ENCODE measurements at places on chromosomes 6 and 20. TPM values are rescaled to one million over a fixed set of nuclear protein-coding genes. Genes with fewer than 3 reads are reported as not detected.
A peak's percentile ranks its signal among the peaks of the same experiment; 100 is the strongest.

- peak; percentile 93 for DNase-seq
Measured at GRCh38 chr6:36858407-36858981, 16.1 kb downstream of the PPIL1 start.

DNA sequence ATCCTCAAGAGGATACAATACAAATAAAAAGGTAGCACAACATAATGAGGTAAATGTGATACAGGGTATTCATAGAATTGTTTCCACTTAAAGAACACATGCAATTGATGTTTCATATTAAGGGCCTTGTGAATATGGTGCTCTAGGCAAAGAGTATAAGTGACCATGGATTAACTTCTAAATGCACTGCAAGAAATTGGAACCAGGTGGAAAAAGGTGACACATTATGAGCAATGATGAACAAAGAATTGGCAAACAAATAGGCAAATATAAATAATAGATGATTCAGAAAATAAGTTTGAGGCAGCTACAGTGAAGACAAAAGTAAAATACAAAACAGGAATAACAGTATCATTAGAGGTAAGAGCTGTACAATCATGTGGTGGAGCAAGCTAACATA lies 192.0 kb downstream of the GRIK2 start:
- peak; percentile 2 for DNase-seq

ATP9A gene
- total RNA-seq, result 23.7 TPM

DNA sequence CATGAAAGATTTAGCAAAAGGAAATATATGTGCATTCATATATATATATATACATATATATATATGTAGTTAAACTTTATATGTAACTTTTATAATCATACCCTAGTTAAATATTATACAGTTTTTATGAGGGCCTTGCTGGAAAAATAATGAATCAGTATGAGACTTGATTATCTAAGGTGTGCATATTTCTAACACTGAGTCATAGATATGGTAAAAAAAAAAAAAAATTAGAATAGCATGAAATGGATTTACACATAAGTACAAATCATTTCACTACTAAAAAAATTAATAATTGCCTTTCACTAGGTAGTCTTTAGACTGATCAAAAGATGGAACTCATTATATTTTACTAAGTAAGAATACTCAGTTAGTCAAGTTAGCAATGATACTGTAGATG lies 51.3 kb upstream of the DST start:
- DNase-seq, result peak; percentile 41

PI16 gene
- 1.5 TPM for total RNA-seq

SIGLEC1 gene
- 0.08 TPM for total RNA-seq

GPX5 gene
- not detected for total RNA-seq

EFCAB8 gene
- not detected for total RNA-seq

DNA sequence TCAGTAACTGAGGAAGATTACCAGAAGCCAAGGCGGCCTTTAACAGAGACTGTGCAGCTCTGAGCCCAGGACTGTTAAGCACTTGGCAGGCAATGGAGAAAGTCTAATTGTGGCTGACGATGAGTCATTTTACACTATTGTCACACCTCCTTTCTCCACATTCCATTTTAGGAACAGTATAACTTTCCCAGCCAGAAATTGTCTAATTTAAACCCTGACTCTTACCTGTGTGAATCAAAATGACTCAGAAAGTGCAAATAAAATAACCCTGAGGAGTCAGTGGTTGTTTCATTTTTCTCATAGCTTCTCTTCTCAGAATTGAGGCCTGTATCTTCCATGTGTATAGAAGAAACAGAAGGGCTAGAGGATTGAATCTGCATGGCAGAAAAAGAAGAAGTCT lies 40.0 kb upstream of the OPN5 start:
- DNase-seq, result peak; percentile 56

- peak; percentile 59 for DNase-seq
Measured at GRCh38 chr20:22805219-22805618, 220.8 kb upstream of the FOXA2 start.

GRCh38 chr6:131059486-131059885 lies 3.6 kb downstream of the EPB41L2 start:
- peak; percentile 63 for DNase-seq

DNA sequence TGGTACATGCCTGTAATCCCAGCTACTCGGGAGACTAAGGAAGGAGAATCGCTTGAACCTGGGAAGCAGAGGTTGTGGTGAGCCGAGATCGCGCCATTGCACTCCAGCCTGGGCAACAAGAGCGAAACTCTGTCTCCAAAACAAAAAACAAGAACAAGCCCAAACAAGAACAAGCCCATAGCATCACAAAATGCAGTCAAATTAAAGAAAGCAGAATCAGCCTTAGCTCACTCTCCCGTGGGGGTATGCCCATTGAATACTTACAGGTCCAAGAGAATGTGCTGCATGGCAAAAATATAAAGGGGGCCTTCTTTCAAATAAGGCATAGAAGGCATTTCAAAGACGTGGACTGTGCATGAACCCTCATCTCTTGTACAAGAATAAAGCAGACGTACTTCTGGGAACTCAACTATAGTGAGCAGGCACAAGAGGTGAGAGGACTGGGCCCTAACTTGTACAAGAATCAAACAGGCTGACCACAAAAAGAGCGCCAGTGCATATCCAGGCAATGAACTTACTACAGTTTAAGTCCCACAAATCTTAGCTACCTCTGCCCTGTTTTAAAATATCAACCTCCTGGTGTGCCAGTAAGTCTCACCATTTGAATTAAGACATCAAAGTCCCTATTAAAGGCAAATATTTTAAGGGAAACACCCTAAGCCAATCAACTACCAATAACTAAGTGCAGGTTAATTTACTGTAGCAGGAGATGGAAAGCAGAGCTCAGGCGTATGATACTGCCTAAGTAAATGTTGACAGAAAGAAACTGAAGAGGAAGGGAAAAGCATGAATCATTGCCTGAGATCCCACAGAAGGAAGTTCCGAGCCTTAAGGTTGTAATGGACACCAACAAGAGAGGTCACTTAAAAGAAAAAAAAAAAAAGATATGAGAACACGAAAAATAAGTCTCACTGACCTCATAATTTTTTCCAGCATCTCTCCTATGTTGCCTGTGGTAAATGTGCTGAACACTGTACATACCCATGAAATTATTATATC lies 37.4 kb downstream of the TOMM6 start:
- no peak for DNase-seq

PRKN gene
- total RNA-seq, result 2.0 TPM

DNA sequence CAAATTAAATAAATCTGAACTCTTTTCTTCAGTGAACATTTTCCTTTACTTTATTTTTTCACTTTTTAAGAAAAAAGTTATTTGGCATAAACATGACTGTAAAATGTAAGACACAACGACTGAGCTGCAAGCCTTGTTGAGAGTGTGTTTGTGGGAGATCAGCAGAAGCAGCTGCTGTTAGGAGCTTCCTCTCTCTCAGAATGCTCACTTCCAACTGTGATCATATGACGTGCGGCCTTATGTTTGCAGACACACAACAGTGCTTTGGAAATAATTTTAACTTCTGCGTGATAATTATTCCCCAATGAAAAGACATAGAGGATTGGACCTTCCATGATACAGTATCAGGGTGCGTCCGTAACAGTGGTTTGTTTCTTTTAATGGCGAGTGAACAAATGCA lies 104.0 kb downstream of the ARHGAP18 start:
- DNase-seq, result no peak

- DNase-seq, result peak; percentile 59
Measured at GRCh38 chr6:134678436-134678889, 271.4 kb downstream of the ALDH8A1 start.

DNA sequence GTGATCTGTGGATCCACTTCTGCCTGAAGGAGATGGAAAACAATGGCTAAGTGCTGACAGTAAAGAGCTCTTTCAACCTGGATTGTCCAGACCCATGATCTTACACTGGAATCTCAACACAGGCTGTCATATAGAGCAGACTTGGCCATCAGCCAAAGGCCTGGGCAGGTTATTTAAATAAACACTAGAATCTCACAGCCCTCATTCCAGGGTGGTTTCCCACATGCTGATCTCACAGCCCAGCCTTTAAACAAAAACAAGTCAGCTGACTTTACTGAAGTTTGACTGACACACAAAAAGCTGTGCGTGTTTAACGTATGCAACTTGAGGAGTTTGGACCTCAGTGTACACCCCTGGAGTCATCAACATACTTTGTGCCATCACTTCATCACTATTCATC lies 28.4 kb downstream of the SYNDIG1 start:
- peak; percentile 58 for DNase-seq

PREX1 gene
- 3.5 TPM for total RNA-seq

DNA sequence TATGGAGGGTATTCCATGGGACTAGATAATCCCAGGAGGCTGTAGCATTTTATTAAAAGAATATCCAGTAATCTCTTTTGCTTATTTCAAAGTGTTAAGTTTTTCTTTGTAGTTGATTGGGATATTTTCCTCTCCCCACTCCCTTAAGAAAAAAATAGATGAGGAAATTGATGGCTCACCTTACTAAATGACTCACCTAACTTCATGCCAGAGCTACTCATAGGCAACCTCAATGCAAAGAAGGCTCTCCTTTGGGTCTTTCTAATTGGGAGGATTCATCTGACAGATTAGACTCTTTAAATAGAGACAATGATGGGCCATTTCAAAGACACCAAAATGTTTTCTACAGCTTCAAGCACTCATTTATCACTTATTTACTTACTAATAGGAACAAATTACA lies 528.5 kb upstream of the BTBD3 start:
- DNase-seq, result no peak

DNA sequence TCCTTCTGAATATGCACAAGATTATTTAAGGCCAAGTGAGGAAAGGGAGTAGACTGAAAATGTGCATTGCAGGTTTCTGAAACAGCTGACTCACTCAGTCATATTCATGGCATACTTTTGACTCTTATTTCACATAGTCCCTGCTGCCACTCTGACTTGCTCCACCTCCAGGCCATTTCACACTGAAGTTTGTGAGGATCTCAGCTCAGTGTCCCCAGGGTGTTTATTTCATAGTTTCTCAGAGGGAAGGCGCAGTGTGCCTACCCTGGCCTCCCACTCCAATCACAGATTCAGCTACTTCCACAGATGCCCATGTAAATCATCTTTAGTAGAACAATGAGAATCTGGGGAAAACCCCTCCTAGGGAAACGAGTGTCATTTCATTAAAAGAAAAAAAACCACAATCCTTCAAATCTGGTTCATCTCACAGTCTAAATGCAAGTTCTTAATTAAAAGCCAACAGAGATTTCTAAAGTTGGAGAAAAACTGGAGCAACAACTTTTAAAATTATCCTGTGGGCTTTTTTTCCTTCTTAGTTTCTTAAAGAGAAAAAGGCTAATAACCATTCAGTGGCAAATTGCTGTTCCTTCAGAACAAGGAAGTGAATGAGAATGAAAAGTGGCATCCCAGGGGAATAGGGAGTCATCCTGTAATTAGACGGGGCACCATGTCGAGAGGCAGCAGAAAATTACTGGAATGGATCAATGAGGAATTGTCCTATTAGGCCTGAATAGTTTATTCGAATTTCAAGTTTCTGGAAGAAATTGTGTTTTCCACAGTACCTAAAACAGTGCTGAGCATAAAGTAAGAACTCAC lies 133.6 kb downstream of the TFAP2B start:
- peak; percentile 0 for DNase-seq

DNA sequence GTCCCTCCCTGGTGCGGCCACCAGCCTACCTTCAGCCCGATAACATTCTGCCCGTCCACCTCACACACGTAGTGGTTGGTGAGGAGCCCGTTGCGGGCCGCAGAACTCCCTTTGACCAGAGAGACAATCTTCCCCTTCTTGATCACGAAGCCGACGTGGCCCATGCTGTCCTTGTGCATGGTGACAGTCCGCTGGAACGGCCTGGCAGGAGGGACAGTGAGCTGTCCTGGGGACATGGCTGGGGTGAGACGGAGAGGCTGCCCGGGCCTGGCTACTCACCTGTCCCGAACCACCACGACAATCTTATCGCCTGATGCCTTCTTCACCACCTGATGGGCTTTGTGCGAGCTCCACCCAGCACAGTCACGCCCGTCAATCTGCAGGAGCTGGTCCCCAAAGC lies 16.6 kb downstream of the SDCBP2 start:
- no peak for DNase-seq

DNA sequence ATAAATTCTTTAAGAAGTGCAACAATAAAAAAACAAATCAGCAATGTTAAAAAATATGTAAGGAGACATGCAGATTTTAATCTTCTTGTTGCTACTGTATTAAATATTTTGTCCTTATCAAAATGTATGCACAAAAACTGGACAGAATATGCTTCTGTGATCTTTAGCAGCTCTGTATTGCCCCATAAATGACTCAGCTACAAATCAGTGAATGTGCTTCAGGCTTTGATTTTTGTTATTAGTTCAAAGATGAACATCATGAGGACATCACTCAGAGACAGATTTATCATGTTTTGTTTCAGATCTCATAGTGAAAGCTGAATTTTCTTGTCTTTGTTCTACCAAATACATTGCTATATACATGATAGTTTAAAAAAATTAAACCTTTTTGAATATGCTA lies 312.4 kb downstream of the GRIK2 start:
- peak; percentile 23 for DNase-seq

CYP24A1 gene
- 0.98 TPM for total RNA-seq

GRCh38 chr6:32963866-32964265 lies 4.5 kb upstream of the BRD2 start:
- no peak for DNase-seq

GRCh38 chr20:11807054-11808048 lies 110.3 kb upstream of the BTBD3 start:
- peak; percentile 94 for DNase-seq

DNA sequence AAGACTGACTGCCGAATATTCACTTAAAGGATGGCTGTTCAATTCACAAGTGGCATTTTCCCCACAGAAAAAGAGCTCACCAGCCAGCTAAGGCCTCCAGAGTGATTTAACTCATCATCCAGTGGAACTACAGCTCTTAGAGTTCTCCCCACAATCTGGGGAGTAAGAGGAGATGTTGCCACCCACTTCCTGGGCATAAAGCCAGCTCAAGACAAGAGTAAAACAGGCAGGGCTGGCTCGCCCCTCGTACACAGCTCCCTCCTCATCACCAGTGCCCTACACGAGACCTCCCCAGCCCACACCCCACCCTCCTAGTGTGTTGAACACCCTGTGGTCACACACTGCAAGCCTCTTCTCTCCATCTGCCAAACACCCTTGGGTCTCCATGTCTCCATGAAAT lies 47.2 kb upstream of the IPCEF1 start:
- DNase-seq, result peak; percentile 71

DNA sequence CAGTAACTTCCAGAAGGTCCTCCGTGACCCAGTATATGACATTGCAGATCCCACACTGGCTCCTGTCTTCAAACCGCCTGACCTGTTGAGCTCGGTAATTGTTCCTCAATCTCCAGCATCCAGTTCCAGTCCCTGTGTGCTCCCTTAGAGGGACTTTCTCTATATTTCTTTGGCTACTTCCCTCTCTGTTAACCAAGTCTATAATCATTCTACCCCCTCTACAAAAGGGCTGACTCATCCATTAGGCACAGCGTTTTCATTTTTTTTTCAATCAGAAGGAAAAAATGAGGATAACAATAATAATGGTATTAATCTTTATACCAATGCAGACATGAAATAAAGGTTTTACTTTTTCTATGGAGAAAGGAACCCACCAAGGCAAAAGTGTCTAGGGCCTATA lies 69.3 kb downstream of the FAM229B start:
- DNase-seq, result no peak

Measured in fibroblast of the aortic adventitia (primary cell).